ENCODE measurements at places on chromosomes 4 and X. TPM values are rescaled to one million over a fixed set of nuclear protein-coding genes. Genes with fewer than 3 reads are reported as not detected.

The SERPINA7 gene
- not detected for total RNA-seq

The GABRB1 gene
- not detected for total RNA-seq

The NEUROG2 gene
- total RNA-seq = not detected

The TLR1 gene
- 36.7 TPM for total RNA-seq

The NAP1L3 gene
- total RNA-seq = 2.2 TPM

The CPLX1 gene
- total RNA-seq = 0.82 TPM
